Renal cortical epithelial cell (primary cell): ENCODE measurements at places on chromosomes 5 and 9. TPM values are rescaled to one million over a fixed set of nuclear protein-coding genes. Genes with fewer than 3 reads are reported as not detected.
A peak's percentile ranks its signal among the peaks of the same experiment; 100 is the strongest.

Gene WDR38
- not detected in 2 replicates for total RNA-seq

Gene PAPPA
- 2.5 and 14.6 TPM in 2 replicates for total RNA-seq

DNA sequence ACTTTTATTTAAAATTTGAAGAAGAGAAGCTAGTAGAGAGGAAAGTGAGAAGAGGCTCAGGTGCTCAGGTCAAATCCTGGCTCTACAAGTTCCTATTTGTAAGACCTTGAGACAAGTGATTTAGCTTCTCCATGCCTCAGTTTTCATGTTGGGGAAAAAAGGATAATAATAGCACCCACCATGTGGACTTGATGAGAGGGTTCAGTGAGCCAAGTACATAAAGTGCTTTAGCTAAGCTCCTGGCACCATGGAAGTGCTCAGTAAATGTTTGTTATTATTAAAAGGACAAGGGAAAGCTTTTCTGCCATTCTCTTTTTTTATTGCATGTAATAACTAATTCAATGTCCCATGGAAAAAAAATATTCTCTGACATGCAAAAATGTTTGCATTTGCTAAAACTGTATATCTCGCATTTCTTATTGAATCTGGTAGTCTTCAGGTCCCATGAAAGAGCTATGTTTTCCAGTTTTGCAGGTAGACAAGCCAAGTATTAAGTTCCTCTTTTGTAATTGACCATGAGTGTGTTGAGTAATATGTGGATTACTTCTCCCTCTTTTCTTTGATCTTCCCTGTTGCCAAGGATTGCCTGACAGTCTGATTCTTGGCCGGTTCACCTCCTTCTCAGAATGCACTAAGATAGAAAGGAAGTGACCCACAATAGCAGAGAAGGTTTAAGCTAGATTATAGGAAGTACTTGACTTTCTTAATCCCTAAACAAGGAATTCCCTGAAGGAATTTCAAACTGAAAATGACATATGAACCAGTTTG, 45.6 kb upstream of the TRIM32 start:
- DNase-seq, result peak; percentile 23

GRCh38 chr9:128208386-128208785, 5.2 kb downstream of the DNM1 start:
- DNase-seq, result no peak

GRCh38 chr9:136484153-136485048, 1.6 kb upstream of the SEC16A start:
- peak; percentile 26 for DNase-seq

GRCh38 chr5:106443746-106444145, 1227.0 kb downstream of the EFNA5 start:
- no peak for DNase-seq

DNA sequence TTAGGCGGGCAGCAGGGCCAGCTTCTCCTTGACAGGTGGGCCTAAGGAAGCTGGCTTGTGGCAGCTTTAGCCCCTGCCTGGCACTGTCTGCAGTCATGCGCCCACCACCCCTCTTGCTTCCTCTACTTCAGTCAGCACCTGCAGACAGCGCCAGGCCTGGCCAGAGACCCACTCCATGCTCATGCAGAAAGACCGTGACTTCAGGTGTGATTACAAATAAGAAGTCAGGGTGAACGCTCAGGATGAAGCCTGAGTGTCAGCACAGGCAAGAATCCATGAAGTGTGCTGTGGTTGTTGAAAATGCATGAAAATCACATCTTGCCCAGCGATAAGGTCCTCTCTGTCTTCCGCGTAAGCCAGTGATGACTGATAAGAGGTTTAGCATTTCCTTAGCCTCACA, 3.4 kb downstream of the CSF2 start:
- no peak for DNase-seq

DNA sequence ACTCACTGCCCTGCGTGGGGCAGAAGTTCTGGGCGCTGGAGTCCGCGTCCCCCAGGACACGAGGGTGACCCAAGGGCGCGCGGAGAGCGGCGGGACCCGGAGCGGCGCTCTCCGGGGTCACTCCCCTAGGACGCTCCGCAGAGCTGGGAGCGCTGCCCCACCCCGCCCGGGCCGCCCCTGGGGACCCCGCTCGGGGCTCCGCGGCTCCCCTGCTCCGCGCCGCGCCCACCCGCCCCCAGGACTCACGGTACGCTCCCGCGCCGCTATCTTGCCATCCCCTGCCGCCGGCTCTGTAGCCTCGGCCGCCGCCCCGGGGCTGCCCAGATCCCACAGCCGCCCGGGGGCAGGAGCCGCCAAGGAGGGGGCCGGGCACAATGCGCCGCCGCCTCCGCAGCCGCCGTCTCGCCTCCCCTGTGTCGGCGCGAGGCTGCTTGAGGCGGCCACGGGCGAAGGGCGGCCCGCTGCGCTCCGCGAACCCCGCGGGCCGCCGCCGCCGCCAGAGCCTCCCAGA, 303 bp downstream of the LIFR start:
- DNase-seq, result no peak

- no peak for DNase-seq
These were observed 88.3 kb upstream of the SARDH start for GRCh38 chr9:133826289-133827085.

- no peak for DNase-seq
These were observed 500.2 kb upstream of the NUDT12 start for GRCh38 chr5:104062621-104063377.

DNA sequence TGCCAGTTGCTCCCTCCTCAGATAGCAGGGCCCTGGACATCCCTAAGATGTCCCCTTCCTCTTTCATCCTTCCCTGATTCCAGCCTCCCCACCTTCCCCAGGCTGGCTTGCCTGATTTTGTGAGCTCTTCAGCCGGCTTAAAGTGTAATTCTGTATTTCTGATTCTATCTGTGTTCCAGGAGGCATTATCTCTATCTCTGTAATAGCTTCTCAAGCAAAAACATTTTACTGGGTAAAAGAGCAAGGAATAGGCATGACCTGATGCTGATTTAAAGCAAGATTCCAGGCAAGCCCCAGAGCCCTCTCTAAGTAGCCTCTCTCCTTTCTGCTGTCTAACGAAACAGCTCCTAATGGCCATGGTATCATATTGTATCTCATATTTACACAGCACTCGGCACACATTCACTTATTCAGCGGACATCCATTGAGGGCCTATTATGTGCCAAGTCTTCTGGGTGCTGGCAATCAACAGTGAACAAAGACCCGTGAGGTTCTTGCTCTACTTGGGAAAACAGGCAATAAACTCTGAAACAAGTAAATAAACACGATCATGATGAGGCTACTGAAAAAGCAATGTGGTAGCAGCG, 100.9 kb upstream of the MSX2 start:
- DNase-seq, result no peak
